ENCODE measurements at places on chromosomes 11 and 22.

- no peak for DNase-seq
These were observed 113.4 kb downstream of the ZBTB16 start for GRCh38 chr11:114172871-114173444.

GRCh38 chr11:96257036-96257435 is 86.0 kb downstream of the MAML2 start:
- DNase-seq, result no peak

DNA sequence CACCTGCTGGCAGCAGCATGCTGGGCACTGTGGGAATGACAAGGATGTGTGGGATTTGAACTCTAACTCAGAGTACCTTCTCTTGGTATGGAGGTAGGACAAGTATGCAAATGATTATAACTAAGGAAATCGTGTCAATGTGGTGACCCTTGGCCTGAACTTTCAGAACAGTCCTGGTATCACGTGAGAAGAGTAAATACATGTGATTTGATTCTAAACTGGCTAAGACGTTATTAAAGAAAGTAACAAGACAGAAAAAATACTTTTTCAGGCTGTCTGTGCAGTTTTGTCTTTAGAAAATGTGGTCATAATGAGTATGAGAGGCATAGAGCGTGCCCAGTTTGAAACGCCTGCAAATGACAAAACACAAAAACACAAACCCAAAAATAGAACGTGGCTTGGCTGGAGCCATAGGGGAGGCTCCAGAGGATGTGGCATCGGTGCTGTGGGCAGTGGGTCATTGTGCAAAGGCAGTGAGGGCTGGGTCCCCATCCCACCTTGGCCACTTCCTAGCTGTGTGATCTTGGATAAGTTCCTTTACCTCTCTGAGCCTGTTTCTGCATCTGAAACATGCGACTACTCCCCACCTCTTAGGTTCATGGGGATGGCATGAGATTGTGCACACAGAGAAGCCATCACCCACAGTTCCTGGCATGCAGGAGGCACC is 18.4 kb upstream of the IL2RB start:
- no peak for DNase-seq

DNA sequence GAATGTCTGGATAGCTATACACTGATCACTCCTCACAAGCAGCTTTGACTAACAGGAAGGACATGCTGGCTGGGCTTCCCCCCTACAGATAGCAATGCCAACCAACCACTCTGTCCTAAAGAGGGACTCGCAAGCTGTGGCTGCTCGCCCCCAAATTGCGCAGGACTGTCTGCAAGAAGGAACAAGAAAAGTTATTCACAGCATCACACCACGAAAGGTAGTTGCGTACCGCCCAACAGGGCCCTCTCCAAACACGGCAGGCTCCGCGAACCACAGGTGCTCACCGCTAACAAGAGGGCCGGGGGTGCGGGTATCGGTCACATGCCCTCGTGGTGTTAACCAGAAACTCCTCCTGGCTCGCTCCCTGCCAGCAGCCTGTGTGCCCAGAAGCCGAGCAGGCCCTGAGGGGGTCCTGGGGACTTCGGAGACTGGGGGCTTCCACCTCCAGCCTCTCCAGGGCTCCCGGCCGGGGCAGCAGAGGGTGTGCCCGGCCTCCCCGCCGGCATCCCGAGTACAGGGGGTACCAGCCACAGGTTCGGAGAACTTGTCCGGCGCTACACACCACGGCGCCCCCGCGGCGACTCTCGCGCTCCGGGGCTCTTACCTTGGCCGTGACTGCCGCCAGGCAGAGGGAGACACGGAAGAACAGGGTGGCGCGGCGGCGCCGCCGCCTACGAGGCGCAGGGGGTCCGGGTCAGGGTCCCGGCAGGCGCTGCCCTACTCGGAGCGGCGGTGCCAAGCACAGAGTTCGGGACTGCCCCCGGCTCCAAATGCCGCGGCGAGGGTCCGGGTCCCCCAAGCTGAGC is 682 bp downstream of the LARGE1 start:
- no peak for DNase-seq

DNA sequence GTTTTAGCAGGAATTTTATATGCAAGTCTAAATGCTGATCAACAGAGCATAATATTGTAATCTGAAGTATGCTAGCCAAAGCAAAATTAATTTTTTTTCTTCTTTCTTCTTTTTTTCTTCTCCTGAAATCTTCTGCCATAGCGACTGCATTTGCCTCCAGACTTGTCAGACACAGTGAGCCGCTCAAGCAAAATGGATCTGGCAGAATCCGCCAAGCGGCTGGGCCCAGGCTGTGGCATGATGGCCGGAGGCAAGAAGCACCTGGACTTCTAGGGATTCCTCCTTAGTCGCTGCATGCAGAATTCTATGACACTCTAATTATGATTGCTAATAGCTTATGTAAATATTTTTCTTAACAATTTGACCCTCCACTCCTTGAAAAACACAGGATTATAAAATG is 27.9 kb downstream of the PAX6 start:
- DNase-seq, result no peak

GRCh38 chr22:46036558-46037408 is 59.8 kb upstream of the WNT7B start:
- peak; percentile 35 for DNase-seq

- DNase-seq, result no peak
These were observed 275.3 kb downstream of the C11orf87 start for GRCh38 chr11:109697140-109697843.

DNA sequence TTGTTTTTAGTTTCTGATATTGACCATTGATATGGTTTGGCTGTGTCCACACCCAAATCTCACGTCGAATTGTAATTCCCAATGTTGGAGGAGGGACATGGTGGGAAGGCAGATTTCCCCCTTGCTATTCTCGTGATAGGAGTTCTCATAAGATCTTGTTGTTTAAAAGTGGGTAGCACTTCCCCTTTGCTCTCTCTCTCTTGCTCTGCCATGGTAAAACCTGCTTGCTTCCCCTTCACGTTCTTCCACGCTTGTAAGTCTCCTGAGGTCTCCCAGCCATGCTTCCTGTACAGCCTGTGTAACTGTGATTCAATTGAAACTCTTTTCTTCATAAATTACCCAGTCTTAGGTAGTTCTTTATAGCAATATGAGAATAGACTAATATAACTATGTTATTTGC is 203.6 kb upstream of the CHORDC1 start:
- DNase-seq, result no peak

GRCh38 chr11:69670158-69670845 is 4.9 kb downstream of the LTO1 start:
- DNase-seq, result peak; percentile 16

DNA sequence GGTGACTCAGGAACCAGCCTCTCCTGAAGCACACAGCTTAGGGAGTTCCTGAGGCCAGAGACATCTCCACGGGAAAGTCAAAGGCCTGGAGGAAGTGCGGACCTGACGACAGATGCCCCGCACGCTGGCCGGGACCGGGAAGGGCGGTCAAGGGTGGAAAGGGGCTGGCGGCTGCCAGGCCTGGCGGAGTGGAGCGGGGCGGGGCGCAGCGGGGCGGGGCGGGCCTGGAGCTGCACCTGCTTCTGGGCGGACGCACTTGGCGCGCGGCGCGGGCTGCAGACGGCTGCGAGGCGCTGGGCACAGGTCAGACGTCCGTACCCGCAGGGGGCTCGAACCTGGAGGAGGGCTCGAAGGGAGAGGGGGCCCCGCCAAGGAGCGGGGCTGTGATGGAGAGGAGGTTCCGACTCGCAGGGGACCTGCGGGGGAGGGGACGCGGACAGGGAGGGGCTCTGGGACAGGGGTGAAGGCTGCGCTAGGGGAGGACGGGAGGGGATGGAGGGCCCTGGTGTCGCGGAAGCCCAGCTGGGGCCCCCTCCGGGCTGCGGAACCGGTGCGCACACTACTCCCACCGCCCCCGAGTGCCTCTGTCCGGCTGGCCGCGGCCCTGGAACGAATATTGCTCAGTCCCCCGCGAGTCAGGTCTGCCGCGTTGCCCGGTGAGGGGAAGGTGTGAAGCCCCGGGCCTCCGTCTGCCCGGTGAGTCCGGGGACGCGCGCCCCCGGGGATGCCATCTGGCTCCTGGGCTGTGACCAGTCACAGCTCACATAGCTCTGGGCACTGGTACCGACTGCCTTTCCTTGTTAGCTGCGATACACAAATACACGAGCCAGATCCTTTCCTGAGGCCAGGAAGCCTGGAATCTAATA is at the start of gene TMEM45B:
Gene TMEM45B (plus strand): TSS at position 253 of the 866 bp plus-strand sequence. CDS start 36,635 bp downstream, outside the sequence.
- no peak for DNase-seq

- DNase-seq, result no peak
These were observed 537.4 kb upstream of the B3GAT1 start for GRCh38 chr11:134949121-134950090.

DNA sequence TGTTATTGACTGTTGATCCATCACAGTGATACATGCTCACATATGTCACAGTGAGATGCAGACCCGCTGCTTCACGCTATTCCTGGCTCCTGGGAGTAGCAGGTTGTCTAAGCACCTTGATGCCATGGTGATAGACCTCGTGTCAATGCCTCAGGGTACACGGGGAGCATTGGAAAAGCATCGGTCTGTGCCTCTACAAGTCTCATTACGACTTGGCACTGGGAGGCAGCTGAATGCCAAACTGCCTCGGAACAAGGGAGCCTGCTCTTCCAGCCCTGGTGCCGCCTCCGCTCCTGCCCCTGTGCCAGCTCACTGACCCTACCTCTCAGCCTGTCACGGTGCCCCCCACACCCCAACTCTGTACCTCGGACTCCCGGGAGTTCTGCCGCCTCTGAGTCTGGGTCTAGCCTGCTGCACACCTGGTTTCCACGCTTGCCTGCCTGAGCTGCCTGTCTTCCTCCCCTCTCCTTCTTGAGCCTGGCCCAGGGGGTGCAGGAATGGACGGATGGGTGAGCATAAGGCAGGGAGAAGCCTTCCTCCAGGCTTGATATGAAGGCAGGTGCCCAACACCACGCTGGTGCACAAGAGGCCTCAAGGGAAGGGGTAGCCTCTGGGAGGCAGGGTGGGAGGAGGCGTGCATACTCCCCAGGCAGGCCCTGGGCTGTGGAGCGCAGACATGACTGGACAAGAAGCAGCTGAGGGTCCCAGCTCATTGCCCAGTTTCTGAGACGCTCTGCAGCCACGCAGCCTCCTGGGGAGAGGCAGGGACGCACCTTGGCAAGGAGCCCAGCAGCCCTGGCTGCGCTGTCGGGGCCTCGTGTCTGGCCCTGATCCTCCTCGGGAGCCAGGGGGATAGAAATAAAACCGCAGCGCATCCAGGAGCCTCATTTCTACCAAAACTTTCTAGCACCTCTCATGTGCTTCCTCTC is 1.8 kb upstream of the NFAM1 start:
- no peak for DNase-seq

DNA sequence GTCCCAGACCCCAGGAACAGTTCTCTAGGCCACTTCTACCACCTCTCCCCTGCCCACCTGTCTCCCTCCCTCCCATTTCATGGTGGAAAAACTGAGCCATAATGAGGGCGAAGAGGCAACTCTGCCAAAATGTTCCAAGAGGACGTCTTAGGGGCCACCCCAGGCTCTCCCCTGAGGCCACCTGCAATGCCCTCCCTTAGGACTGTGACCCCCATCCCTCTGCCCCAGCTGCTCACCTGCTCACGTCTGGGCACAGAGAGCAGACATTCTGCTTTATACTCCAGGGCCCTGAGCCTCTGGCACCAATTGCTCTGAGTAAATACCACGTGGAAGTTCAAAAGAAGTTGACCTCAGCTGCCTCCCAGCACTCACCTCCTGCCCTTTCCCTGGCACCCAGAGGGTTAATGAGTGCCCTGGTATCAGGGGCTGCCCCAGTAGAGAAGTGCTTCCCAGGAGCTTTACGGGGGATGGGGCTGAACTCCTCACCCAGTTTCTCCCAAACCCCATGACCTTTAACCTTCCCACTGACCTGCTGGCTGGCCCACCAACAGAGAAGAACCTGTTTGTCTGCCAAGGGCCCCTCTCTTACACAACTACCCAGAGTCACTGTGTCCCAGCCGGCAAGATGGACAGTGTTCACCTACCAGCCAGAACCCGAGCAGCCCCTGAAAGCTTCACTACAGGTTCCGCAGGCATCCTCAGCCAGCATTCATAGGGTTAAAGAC is 627 bp upstream of the APOA5 start:
- DNase-seq, result no peak

DNA sequence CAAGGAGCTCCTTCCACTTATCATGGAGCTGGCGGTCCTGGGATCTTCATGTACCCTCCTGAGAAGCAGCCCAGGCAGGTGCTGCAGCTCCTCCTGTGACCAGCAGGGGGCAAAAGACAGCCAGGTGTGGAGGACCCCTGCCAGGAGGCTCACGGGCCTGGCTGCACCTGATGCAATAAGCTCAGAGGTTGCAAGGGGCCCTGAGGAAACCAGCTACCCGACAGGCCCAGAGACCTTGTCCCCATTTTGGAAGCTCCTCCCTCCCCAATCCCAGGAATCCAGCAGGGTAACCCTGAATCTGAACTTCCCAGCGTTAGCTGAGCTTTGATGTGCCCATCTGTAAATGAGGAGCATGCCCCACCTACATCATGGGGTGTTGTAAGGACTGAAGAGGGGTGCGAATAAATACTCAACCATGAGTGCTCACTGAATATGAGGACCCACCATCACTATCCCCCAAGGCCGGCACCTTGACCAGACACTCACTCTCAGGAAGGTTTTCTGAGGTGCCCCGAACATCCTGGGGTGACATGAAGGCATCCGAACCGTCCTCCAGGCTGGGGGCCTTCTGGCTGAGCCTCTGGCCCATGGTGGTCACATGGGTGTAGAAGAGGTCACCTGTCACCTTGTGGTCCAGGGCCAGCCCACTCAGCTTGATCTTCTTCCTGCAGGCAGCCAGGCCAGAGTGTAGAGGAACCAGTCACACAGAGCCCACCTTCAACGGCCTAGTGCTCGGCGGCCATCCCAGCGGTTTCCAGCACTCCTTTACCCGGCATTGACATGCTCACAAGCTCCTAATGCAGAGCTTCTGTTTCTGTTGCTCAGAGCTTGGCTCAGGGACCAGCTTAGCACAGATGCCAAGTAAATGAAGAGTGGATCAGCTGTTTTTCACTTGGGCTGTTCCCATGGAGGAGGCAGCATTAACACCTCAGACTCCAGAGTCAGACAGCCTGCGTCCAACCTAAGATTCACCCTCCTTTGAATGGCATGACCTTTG is 21.7 kb downstream of the SLC43A1 start:
- DNase-seq, result no peak

DNA sequence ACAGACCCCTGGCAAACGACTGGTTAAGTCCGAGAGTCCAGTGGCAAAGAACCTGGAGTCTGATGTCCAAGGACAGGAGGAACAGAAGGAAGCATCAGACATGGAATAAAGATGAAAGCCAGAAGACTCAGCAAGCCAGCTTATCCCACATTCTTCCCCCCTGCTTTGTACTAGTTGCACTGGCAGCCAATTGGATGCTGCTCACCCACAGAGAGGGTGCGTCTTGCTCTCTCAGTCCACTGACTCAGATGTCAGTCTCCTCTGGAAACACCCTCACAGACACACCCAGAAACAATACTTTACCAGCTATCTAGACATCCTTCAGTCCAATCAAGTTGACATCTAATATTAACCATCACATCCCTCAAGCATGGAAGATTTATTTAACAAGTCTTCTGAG is 1265.8 kb upstream of the CNTN5 start:
- no peak for DNase-seq

DNA sequence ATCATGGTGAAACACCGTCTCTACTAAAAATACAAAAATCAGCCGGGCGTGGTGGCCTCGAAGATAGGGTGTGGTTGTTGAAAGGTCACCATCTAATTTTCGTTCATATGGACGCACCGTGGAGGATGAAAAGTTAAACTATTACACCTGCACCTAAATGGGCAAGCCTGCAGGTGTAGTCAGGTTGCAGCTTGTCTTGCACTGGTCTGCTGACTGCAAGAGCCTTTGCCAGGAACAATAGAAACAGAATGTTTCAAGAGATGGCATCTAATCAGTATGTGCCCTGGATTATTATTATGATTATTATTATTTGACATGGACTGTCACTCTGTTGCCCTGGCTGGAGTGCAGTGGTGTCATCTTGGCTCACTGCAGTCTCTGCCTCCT is 908 bp downstream of the NADSYN1 start:
- DNase-seq, result no peak

Data from DMS 273 treated with DMSO at 0.1 percent for 48 hours (cell line).